ENCODE measurements at places on chromosomes 4 and X.

DNA sequence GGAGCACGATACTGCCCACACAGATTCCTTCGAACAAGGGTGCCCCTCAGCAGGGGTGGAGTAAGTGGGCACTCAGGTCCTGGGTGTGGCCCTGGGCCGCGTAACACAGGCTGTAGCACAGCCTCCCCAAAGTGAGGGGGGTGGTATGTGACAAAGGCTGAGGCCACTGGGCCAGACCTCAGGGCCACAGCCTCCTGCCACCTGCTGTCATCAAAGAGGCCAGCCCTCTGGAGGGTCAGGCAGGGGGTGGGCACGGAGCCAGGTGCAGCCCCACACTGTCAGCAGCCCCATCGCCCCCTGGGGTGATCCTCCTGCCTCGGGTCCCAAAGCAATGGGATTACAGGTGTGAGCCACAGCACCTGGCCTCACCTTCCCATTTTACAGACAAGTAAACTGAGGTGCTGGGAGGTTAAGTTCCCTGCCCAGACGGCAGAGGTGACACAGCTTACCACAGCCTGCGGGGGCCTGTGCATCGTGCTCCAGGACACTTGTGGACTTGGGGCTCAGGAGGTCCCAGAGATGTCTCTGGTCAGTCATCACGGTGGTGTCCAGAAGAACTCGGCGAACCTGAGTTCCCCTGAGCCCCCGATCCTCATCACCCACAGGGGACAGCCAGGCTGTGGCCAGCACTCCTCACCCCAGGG lies 27.5 kb upstream of the MXD4 start:
- DNase-seq, result no peak

GRCh38 chr4:13933191-13933590 lies 305.7 kb upstream of the BOD1L1 start:
- no peak for DNase-seq

- no peak for DNase-seq
These were observed 6.0 kb downstream of the RPA4 start for GRCh38 chrX:96889726-96890125.

GRCh38 chrX:2445662-2446623 lies 54.8 kb downstream of the DHRSX start:
- DNase-seq, result no peak

GRCh38 chrX:40318076-40318475 lies 220.3 kb upstream of the BCOR start:
- DNase-seq, result no peak

- DNase-seq, result no peak
These were observed 343.1 kb downstream of the MID1IP1 start for GRCh38 chrX:39144323-39144722.

DNA sequence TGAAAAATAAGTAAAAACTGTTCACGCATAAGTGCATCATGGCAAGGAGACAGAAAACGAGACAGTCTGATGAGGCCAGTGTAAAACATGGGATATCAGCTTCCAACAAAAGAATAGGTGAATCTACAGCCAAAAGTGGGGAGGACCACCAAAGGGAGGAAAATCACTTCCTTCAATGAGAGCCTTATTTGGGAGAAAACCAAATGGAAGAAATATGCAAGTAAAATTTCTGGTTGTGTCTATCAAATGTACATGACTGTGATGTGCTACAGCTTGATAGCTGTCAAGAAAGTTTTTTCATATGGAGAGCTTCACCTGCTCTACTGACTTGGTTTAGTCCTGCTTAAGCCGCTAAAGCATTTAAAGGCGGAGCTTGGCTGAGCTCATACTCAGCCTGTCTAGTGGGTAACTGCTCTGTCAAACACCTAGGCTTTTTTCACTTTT lies 66.2 kb downstream of the MAGEA1 start:
- no peak for DNase-seq

DNA sequence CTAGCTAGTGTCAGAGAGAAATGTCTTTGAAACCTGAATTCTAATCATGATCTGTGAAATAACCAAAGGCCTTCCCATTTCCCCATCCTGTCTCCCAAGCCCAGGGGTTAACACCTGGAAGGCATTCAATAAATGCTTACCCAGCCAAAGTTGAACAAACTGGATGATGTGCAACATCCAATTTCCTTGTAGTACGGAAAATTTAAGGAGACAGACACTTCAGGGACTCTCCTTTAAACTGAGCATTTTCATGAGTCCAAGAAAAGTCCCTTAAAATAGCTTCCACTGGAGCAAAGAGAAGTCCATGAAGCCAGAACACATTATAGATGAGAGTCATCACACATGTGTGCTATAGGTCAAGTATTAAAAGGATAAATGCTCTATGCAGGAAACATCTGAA lies 271.2 kb downstream of the RAB28 start:
- no peak for DNase-seq

- DNase-seq, result no peak
These were observed 326.7 kb downstream of the STK32B start for GRCh38 chr4:5378002-5378401.

DNA sequence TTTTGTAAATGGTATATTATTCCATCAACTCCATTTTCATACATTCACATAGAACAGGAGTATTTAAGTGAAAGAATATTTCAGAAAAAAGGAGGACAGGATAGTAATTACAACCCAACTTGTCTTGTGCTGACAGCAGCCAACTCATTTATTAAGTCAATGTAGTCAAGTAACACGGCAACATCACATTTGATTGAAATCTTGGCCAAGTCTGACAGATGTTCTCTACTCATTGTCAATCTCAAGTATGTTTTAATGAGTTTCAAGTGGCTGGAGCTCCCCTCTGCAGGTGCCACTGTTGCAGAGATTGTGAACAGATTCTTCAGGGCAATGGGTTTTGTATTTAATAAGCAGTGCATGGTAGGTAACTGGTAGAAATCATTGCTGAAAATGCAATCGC lies 332.5 kb downstream of the C4orf33 start:
- DNase-seq, result no peak

DNA sequence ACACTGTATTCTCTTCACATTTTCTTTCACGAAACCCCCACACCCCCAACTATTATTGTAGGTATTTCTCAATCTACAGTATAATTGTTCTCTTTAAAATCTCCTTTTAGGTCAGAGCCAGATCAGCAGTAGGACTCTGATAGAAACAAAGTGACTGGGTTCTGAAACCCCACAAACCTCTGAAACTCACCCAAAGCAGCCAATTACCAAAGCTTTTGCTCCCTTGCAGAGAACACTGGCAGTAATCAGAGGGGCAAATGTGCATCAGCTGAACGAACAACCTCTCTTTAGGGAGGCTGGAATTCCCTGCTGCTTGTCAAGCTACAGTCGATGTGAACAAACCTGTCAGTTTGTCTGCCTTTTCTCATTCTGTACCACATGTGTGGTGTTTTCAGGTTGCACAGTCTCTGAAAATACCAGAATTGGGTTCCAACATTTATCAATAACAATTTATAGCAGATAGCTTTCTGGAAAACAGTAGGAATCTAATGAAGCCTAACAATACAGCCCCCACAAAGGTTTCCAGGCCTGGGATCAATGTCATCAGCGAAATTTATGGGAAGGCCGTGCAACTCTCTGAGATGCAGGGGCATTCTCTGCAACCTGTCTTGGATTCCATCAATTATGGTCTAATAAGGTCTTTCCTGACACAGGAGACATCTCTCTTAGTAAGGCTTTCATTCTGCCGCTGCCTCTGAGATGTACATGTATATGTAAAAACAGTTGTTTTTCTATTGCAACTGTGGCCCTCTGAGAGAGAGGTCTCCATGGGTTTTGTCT lies 395.9 kb downstream of the GPAT3 start:
- no peak for DNase-seq

- no peak for DNase-seq
These were observed 69.2 kb downstream of the SYNPO2 start for GRCh38 chr4:118957722-118958445.

DNA sequence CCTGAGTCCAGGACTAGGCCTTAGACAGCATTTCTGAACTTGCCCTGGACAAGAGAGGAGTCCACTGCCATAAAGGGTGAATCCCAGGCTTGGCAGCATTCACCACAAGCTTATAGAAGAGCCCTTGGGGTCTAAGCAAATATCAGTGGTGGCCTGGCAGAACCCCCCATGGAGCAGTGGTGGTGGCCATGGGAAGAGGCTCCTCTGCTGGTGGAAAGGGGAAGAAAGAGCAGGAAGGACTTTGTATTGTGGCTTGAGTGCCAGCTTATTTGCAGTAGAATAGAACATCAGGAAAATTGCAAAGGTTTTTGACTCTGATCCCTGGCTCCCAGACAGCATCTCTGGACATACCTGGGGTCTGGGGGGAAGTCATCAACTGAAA lies 58.1 kb upstream of the STARD8 start:
- no peak for DNase-seq

DNA sequence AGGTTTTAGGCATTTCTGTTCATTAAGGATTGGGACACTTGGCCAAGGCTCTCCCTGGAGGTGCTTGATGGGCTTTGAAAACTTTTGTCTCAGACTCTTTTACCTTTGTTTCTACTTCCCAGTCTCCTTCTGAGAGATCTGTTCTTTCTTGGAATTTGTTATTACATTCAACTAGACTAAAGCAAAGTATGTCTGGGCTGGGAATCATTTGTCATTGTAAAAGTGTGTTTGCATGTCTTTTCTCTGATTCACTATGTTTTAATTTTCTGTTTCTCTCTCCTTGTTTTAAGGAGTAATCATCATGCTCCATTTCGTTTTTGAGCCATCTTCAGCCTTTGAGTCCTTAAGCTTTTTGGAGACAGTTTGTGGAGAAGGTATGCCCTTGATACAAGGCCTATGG lies 12.2 kb upstream of the PGRMC2 start:
- no peak for DNase-seq

- no peak for DNase-seq
These were observed 371.2 kb downstream of the SPRY1 start for GRCh38 chr4:123767806-123768205.

- peak; percentile 82 for DNase-seq
These were observed 52.5 kb downstream of the LINC00632 start for GRCh38 chrX:140762061-140762460.

GRCh38 chr4:140156529-140157171 lies 2.7 kb upstream of the MAML3 start:
- no peak for DNase-seq

GRCh38 chrX:149630681-149631233 lies 835 bp downstream of the TMEM185A start:
- peak; percentile 29 for DNase-seq

Data from pons (tissue), 1 donor.